ENCODE measurements at places on chromosomes 4 and X. TPM values are rescaled to one million over a fixed set of nuclear protein-coding genes. Genes with fewer than 3 reads are reported as not detected.

The FAM9C gene
- total RNA-seq: 0.07 TPM

The SHROOM4 gene
- total RNA-seq: 9.7 TPM

The CSAG2 gene
- total RNA-seq: 0.28 TPM

The SRPX2 gene
- 2.0 TPM for total RNA-seq

The HMX1 gene
- 2.0 TPM for total RNA-seq

The PCSK1N gene
- 1.6 TPM for total RNA-seq
